IMR-90 (cell line): ENCODE measurements at places on chromosomes 7 and 10. TPM values are rescaled to one million over a fixed set of nuclear protein-coding genes. Genes with fewer than 3 reads are reported as not detected.

Gene UNC5B
- total RNA-seq: 1.4 and 1.6 TPM in 2 replicates

DNA sequence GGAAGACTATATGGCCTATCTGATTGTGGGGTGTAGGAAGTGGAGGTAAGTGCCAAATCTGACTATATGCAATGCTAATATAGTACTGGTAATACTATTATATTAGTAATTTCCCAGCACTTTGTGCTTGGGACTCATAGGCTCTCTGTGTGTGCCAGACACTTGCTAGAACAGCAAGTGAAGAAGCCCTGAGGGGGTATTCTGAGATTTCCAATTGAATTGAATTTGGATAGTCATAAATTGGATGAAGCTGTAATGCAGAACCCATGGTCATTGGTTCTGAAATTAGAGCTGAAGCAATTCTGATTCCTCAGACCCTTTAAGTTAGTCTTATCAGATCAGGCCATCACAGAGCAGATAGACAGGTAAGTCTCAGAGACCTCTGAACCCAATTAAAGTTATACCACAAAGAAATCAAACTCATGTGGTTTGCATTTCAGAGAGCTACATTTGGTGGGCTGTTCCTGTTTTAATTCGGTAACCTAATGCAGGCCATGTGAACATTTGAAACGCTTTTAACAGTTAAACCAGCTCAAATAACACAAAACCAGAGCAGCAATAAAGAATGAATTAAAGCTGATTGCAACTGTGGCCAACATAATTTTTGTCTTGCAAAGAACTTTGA, 179.5 kb downstream of the CREB5 start:
- DNase-seq: no peak

DNA sequence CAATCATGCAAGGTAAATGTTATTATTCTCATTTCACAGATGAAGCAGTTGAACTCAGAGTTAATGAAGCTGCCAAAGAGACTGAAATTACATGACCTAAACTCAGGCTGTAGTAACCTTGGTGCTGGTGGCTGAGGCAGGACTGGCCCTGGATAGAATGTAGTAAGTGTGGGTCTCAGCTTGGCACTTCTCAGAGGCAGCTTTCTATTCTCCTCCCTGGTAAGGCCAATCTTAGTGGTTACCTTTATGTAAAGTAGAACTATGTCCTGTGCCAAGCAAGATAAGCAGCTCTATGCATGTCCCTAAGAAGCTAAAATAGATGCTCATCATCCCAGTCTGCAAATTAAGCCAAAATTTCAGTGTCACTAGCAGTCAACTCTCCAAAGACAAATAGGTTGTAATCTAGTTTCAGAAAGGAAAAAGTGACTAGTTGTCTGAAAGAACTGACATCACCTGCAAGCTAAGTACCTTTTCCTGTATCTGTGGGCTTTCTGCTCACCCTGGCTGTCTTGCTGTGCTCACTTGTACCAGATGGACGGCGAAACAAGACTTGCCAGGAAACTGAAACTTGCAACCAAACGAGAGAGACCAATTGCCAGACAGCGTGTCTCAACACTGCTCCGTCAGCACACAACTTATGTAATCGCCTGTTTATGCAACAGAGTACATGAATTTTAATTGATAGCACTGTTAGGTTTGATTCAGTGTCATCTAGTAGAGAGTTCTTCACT, 43.7 kb downstream of the CH25H start:
- DNase-seq: no peak

- DNase-seq: no peak
Observed at GRCh38 chr10:777913-778479, 88.5 kb upstream of the DIP2C start.

DNA sequence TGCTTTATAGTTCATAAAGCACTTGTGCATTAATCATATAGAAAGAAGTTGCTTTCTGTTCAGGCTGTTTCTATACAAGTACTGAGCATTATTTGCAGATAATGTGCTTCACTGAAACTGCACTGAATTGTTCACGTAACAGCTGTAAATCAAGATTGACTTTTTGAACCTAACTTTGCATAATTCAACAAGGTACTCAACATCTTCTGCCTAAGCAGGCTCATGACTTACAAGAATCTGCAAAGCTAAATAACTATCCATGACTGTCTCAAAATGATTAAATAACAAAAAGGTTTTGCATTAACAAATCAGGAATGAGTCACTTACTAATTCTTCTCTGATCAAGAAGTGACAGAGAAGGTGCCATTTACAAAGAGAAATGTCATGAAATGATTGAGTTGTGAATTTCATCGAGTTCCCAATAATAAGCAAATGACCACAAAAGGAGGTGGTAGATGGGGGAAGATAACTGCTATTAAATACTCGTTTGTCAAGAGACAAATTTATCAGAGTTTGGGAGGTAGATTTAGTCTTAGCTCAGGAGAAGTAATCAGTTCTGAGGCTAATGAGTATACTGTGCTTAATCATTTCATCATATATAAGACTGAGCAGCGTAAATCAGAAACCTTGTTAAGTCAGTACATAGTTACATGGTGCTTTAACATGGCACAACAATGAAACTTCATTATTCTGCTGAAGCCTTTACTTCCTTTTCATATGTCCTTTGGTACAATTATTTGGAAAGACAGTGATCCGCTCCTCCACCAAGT, 161.3 kb upstream of the LRRN3 start:
- DNase-seq: no peak

Gene NPFFR1
- not detected in 2 replicates for total RNA-seq

Gene FAM25C
- total RNA-seq: not detected in 2 replicates

Gene EBF3
- total RNA-seq: 0.36 and 0.56 TPM in 2 replicates

DNA sequence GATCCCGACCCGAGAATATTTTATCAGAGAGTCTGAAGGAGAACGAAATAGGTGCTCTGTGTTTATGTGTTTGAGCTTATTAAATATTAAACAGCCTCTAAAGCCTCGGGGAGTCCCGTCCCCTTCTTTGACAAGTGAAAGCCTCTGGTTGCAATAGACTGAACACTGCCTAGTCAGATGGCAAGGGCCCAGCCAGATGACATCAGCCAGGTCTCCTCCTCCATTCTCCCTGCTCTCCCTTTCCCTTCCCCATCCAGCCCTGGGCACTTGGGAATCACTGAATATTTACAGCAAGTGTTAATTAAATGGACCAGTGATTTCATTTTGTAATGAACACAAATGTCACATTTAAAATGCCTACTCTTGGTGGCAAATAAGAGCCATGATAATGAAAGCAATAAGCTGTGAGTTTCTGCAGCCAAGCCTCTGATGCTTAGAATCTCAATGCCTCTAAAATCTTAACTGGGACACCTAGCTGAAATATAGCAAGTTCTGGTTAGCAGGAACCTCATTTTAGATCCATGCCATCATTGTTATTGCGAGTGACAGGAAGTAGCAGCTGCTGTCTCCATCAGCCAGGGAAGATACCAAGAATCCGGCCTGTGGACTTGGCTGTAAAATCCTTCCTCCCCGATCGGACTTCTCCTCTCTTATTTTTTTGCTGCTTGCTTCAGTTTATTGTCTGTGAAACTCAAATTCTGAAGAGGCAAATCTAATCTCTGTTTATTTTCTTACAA, 202.1 kb downstream of the PRPF18 start:
- peak; percentile 68 for DNase-seq
